ENCODE measurements at places on chromosomes 1 and 21. TPM values are rescaled to one million over a fixed set of nuclear protein-coding genes. Genes with fewer than 3 reads are reported as not detected.

- H3K27ac ChIP-seq = no peak overlapping the region
- peaks cover 3% of the 10 kb centered on the region for H3K4me1 ChIP-seq
- no peaks in the 10 kb centered on the region for H3K27me3 ChIP-seq
- DNase-seq = no peak
- no peaks in the 10 kb centered on the region for H3K36me3 ChIP-seq
These were observed 56.2 kb upstream of the SMYD2 start for GRCh38 chr1:214224611-214225354.

The RGS13 gene
- polyA plus RNA-seq = not detected

The CD48 gene
- 3.2 TPM for polyA plus RNA-seq

DNA sequence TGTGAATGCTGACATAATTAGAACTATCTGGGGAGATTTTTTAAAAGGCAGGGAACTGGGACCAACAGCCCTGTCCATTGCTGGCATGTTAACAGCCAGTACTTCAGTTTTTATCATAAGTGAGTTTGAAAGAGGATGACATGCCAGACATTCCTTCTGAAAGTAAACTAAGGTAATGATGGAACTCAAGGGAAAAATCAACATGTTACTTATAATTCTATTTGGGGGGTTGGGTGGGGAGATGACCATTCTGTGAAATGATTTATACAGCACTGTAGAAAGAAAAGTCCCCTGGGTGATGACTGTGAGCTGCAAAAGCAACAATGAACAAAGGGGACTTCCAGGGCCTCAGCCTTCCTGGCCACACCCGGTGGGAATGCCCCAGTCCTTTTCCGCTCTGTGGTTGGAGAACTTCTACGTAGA, 5.4 kb upstream of the LAMC2 start:
- DNase-seq = peak; percentile 62
- H3K4me3 ChIP-seq = no peak overlapping the region
- no peak overlapping the region for H3K27ac ChIP-seq
- H3K4me1 ChIP-seq = no peaks in the 10 kb centered on the region
- H3K27me3 ChIP-seq = no peaks in the 10 kb centered on the region

GRCh38 chr1:201916649-201917249, 28.1 kb downstream of the SHISA4 start:
- peaks cover 8% of the 10 kb centered on the region for H3K4me1 ChIP-seq
- peak overlapping the region; percentile 71 for H3K27ac ChIP-seq
- H3K4me3 ChIP-seq = no peak overlapping the region
- peak; percentile 91 for DNase-seq
- no peaks in the 10 kb centered on the region for H3K36me3 ChIP-seq
- no peaks in the 10 kb centered on the region for H3K27me3 ChIP-seq

The ETV3L gene
- not detected for polyA plus RNA-seq

Data from kidney (tissue), 22 donors.